ENCODE measurements at places on chromosomes 6 and 20.

DNA sequence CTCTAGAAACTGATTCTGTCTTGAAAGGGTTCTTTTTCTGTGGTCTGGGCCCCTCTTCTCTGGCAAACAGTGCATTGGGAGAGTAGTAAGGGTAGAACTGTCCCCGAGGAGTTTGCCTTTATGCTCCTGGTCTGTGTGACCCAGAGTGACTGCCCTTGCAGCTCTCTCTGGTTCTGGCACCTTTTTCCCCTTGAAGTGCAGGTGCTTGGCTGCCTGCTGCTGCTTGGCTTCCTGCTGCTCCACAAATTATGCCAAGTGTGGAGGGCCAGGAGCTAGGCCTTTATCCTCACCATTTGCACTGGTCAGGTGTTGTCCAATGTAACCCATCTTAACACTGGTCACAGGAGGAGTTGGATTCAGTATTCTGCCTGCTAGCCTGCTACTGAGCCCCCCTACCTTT lies 11.2 kb downstream of the KIZ start:
- DNase-seq, result no peak

- DNase-seq, result no peak
These were observed 261.2 kb upstream of the MARCKS start for GRCh38 chr6:113595911-113596376.

- no peak for DNase-seq
These were observed 65.2 kb downstream of the TRAM2 start for GRCh38 chr6:52511572-52512151.

- no peak for DNase-seq
These were observed 21.5 kb upstream of the TMEM244 start for GRCh38 chr6:129882510-129883023.

DNA sequence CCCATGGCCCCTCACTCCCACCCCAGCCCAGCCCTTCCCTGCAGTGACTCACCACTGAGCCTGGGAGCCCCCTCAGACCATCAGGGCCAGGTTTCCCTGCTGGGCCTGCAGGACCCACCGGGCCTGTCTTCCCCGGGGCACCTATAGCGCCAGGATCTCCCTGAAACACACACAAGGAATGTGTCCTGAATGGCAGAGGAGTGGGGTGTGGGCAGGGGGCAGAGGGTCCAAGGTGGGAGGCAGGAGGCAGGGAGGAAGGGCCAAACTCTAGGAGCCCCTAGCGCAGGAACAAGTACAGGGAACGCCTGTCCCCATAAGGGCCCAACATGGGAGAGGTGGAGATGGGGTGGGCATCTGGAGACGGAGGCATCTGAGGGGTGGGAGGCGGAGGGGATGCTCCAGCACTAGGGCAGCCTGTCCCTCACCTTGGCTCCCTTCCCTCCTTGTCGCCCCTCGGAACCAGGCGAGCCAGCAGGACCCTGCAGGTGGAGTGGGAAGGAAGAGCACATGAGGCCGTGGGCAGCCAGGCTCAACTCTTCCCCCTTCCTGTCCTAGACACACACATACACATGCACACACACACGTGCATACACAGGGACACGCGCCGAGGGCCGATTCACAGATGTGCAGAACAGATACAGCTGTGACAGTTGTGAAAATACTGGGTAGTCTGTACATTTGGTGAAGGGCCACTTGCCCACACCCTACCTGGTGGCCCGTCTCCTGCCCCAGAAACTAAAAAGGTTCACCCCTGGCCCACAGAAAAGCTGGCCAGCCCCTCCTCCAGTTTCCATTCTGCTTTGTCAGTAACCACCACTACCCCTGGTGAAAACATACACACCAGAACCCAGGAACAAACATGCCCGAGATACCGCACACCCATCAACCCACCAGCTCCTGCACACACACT lies 24.6 kb downstream of the COL11A2 start:
- DNase-seq, result no peak
